Progenitor cell of endocrine pancreas (in vitro differentiated cells): ENCODE measurements at places on chromosomes 12 and 14. TPM values are rescaled to one million over a fixed set of nuclear protein-coding genes. Genes with fewer than 3 reads are reported as not detected.

KRT78 gene
- not detected in 2 replicates for total RNA-seq

DNA sequence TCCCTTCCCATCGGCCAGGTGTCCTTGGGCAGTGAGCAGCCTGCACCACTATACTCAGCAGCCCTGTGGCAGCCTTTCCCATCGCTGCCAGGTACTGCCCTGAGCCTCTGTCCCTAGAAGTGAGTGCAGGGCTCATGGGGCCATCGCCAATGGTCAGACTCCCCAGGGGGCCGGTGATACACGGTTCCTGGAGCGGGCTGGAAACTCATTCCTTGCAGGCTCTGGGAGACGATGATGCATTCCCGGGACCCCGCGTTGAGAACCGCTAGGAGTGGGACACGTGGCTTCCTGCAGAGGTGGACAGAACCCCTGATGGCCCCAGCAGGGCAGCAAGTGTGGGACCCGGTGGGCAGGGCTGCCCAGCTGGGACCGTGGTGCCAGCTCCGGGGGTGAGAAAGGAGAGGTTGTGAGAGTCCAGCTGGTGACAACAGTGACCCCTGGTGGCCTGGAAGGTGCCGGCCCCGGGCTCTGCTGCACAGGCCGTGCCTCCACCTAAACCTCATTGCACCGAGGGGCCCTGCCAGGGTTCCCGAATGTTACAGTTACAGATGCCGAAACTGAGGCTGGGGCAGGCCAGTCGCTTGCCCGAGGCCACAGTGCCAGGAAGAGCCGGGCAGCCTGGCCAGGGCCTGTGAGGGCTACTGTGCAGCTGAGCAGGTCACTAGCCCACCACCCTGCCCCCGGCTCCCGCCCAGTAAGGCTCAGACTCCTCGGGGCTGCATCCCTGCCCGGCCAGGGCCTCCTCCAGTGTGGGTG, 33.8 kb downstream of the FBRSL1 start:
- peaks cover 12% of the 10 kb centered on the region for H3K4me1 ChIP-seq
- H3K4me3 ChIP-seq = no peak overlapping the region
- no peaks in the 10 kb centered on the region for H3K27me3 ChIP-seq
- DNase-seq = peak; percentile 61
- H3K27ac ChIP-seq = no peak overlapping the region

- H3K4me1 ChIP-seq = peaks cover 8% of the 10 kb centered on the region
- no peak for DNase-seq
- no peaks in the 10 kb centered on the region for H3K36me3 ChIP-seq
- peak overlapping the region; percentile 83 for H3K4me3 ChIP-seq
- peak overlapping the region; percentile 81 for H3K27ac ChIP-seq
Observed at GRCh38 chr14:51095854-51096823, 1.2 kb upstream of the TRIM9 start.

GRCh38 chr14:102197317-102197853, 57.7 kb downstream of the WDR20 start:
- H3K27me3 ChIP-seq = no peaks in the 10 kb centered on the region
- no peak overlapping the region for H3K27ac ChIP-seq
- peaks cover 8% of the 10 kb centered on the region for H3K36me3 ChIP-seq
- no peak overlapping the region for H3K4me3 ChIP-seq
- no peak for DNase-seq
- H3K4me1 ChIP-seq = peaks cover 3% of the 10 kb centered on the region

DNA sequence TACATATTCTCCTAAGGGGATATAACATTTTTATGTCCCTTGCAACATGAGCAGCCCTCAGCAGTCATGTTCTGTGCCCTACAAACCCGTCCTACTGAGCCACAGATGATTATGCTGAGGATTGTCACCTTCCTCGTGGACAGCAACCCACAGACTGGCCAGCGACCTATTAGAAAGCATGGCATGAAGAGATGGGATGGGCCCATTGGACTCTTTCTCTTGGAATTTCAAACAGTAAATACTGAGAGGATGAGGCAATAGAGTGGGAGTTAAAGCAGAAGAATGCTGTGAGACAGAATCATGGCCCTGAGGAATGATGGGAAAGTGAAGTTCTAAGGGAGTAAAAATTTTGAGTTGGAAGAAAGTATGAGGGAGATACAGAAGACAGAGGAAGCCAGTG, 149.9 kb upstream of the BTG1 start:
- H3K27me3 ChIP-seq = no peaks in the 10 kb centered on the region
- H3K27ac ChIP-seq = no peak overlapping the region
- DNase-seq = no peak
- H3K36me3 ChIP-seq = no peaks in the 10 kb centered on the region

GRCh38 chr12:45726603-45727300, 2.8 kb upstream of the ARID2 start:
- peak overlapping the region; percentile 97 for H3K4me3 ChIP-seq
- H3K27ac ChIP-seq = peak overlapping the region; percentile 99
- H3K36me3 ChIP-seq = no peaks in the 10 kb centered on the region

DNA sequence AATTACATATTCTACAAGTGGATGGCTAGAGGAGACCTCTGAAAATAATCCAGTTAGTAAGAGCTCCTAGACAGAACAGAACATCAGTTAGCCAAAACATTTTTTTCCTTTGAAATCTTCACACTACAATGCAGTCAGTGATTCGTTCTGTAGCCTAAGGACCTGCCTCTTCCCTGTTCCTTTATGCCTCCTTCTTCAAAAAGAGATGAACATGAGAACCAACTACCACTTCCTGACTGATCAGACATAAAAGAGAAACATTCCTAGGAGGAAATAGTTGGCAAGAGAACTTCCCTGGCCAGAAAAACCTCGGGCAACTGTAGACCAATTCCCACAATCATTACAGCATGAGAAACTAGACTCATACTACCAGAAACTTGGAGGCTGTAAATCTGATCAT, 29.4 kb downstream of the ITPR2 start:
- H3K36me3 ChIP-seq = peaks cover 2% of the 10 kb centered on the region
- DNase-seq = no peak
- H3K27ac ChIP-seq = peak overlapping the region; percentile 29
- H3K4me1 ChIP-seq = peaks cover 4% of the 10 kb centered on the region

B4GALNT3 gene
- 58.3 and 67.0 TPM in 2 replicates for total RNA-seq

GRCh38 chr14:91397965-91398591, 19.5 kb downstream of the CCDC88C start:
- no peaks in the 10 kb centered on the region for H3K27me3 ChIP-seq
- peaks cover 82% of the 10 kb centered on the region for H3K4me1 ChIP-seq
- H3K27ac ChIP-seq = peak overlapping the region; percentile 85
- no peak for DNase-seq
- no peaks in the 10 kb centered on the region for H3K36me3 ChIP-seq

GPD1 gene
- 2.0 and 2.1 TPM in 2 replicates for total RNA-seq

HOXC12 gene
- total RNA-seq = not detected in 2 replicates

- no peaks in the 10 kb centered on the region for H3K36me3 ChIP-seq
- H3K27me3 ChIP-seq = peaks cover 24% of the 10 kb centered on the region
- H3K4me3 ChIP-seq = no peak overlapping the region
- peak; percentile 72 for DNase-seq
- H3K27ac ChIP-seq = no peak overlapping the region
- no peaks in the 10 kb centered on the region for H3K4me1 ChIP-seq
Observed at GRCh38 chr12:125533434-125534029, 468.3 kb downstream of the AACS start.

DNA sequence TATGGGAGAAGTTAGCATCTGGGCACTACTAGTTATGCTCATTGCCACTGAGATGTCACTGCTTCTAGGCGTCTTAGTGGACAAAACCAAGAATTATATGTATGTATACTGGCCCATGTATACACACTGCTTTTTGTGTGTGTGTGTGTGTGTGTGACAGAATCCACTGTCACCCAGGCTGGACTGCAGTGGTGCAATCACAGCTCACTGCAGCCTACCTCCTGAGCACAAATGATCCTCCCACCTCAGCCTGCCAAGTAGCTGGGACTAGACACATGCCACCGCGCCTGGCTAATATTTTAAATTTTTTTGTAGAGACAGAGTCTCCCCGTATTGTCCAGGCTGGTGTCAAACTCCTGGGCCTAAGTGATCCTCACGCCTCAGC, 25.2 kb downstream of the LIMA1 start:
- peak overlapping the region; percentile 37 for H3K27ac ChIP-seq
- no peak overlapping the region for H3K4me3 ChIP-seq
- peaks cover 23% of the 10 kb centered on the region for H3K4me1 ChIP-seq
- no peaks in the 10 kb centered on the region for H3K36me3 ChIP-seq
- DNase-seq = no peak
- H3K27me3 ChIP-seq = no peaks in the 10 kb centered on the region

NEK9 gene
- total RNA-seq = 97.1 and 100 TPM in 2 replicates
